ENCODE measurements at places on chromosomes 5 and 9.

GRCh38 chr5:65081071-65081470, 312.3 kb downstream of the CWC27 start:
- DNase-seq, result no peak

GRCh38 chr5:56481428-56482357, 248.6 kb upstream of the ANKRD55 start:
- DNase-seq, result no peak

GRCh38 chr5:121872856-121873255, 21.2 kb downstream of the FTMT start:
- DNase-seq, result no peak

- no peak for DNase-seq
Measured at GRCh38 chr5:151219789-151220188, 4.1 kb downstream of the CCDC69 start.

- no peak for DNase-seq
Measured at GRCh38 chr9:130779153-130779855, 55.8 kb upstream of the ABL1 start.

DNA sequence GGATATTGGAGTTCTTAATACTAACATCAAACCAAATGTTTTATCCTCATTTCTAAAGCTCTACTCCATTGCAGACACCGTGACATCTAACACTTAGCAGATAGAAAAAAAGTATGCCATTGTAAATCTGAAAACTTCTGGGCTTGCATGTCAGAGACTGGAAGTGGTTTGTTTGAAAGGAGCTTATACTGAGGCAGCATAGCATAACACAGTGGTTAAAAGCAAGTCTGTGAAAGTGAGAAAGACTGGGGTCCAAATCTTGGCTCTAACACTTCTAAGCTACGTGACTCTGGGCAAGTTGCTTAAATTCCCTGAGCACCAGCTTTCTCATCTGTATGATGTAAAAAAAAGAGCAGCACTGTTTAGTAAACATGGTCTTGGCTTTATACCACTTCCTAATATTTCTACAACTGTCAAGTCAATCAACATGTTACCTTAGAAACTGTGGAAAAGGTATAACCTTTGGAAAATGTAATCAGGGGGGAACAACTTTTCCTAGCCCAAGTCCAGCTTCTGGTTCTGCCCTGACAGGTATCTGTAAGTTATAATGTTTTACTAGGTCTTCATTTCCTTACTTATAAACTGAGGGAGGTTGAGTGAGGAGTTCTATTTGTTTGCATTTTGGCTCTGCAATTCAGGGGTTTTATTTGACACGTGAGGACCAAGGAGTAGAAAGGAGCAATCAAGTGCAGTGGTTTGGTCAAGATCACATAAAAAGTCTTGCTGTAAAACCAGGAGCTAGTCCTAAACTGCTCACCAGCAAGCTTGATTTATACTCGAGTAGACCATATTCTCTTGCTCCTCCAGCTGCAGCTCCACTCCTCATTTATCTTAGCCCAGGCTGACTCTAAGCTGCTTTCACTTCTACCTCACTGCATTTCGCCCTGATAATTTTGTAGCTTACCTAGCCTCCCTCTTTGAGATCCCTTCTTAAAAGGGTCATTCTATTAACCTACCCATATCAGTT, 541.0 kb downstream of the RAB3C start:
- no peak for DNase-seq

- no peak for DNase-seq
Measured at GRCh38 chr9:86043999-86044398, 55.4 kb downstream of the GOLM1 start.

DNA sequence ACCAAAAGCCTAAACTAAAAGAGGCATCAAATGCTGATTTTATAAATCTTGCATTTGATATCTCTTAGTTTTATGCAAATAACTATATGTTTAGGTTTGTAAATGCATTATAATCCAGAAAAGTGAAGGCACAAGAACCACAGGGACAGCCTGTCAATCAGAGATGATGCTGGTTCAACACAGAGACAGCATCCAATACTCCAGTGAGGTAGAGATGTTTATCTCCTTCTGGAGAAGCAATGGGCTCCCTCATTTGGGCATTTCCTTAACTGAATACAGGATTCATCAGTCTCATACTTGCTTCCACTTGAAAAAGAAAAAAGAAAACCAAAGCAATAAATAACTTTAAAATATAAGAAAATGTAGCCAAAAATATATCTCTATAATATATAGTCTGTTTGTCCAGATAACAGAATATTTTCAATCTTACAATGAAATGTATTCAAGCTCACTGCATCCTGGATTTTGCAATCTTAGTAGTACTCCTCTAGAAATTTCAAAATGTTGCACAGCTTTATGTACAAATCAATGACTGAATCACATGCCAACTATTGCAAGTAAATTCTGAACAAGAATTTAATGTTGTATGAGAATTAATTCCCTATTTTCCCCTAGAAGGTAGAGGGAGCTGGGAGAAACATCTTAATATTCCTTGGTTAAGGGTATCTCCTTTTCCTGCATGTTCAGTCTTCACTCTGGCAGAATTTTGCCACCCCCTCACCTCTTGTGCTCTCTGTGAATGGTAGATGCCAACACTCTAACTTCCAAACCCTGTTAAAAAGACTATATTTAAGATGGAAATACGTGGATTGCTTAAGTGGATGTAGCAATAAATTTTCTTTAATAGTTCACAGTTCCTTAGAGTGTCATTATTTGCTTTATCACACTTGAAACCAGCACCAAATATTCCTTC, 191.1 kb upstream of the GAS1 start:
- DNase-seq, result no peak

GRCh38 chr5:5492087-5492933, 69.8 kb downstream of the ICE1 start:
- DNase-seq, result no peak

DNA sequence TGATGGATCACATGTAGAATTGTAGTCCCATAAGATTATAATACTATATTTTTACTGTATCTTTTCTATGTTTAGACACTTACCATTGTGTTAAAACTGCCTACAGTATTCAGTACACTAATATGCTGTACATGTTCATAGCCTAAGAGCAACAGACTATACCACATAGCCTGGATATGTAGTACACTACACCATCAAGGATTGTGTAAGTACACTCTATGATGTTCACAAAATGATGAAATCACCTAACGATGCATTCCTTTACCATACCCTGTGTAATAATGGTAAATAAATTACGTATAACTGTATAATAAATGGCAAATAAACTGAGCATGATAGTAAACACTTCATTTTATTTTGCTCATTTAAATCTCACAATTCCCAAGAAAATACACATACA, 60.3 kb downstream of the RICTOR start:
- DNase-seq, result no peak

- DNase-seq, result no peak
Measured at GRCh38 chr5:169112016-169112415, 188.9 kb downstream of the SLIT3 start.

GRCh38 chr5:34447424-34447823, 208.7 kb upstream of the RAI14 start:
- no peak for DNase-seq

DNA sequence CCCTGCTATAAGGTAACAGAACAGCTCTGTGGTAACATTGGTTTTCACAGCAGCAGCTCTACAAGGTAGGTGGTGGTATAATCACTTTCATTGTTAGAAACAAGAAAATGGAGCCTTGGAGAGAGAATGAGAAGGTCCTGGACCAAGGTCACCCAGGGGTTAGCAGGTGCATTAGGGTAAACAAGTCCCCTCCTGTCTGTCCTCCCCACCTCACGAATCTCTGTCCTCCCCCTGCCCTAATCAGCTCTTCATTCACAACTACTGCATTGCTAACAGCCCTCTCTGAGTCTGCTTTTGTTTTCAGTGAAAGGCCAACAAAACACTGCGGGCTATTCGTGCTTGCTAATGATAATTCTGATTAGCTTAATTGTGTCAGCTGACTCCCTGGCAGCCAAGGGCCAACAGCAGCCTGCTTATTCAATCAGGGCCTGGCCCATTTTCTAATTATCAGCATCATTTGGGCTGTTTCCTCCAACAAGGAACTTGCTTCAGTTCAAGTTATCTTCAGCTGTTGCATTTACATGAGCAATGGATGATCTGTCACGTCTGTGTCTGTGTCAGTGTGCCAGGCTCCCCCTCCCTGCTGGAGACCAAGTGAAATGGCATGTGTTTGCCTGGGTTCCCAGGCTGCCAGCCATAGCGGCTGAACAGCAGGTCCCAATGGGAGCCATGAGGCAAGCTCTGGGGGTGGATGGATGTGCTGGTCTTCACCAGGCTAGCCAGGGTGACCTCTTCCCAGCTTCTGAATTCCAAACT, 56.7 kb upstream of the EQTN start:
- no peak for DNase-seq

DNA sequence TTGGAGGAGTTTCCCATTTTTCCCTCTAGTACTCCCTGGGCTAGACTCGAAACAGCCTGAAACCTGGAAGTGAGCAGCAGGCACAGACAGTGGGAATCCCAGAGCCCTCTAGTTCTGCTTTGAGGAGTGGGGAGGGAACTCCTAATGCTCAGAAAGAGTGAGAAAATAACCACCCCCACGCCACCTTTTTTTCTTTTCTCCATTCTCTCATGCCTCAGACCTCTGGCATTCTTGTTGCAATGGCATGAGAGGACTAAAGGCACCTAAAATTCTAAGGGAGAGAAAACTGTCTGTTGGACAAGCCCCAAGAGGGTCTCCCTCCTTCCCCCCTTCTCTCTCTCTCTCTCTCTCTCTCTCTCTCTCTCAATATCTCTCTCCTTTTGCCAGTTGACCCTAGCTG, 15.1 kb upstream of the IRF1 start:
- DNase-seq, result no peak

DNA sequence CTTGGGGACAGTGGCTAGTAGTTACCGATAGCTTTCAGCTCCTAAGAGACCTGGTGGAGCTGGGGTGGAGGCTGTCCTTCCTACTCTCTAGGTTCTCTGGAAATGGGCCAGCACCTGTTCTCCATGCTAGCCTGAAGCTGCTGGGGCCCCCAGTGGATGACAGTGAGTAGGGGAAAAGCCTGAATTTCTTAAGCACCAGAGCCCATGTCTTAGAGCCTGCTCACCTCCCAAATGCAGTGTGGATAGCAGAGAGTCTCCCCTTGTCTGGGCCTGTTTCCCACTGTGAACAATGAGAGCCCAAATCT, 105.8 kb downstream of the DAB2IP start:
- no peak for DNase-seq

GRCh38 chr5:154058055-154059038, 19.6 kb downstream of the MFAP3 start:
- DNase-seq, result no peak

DNA sequence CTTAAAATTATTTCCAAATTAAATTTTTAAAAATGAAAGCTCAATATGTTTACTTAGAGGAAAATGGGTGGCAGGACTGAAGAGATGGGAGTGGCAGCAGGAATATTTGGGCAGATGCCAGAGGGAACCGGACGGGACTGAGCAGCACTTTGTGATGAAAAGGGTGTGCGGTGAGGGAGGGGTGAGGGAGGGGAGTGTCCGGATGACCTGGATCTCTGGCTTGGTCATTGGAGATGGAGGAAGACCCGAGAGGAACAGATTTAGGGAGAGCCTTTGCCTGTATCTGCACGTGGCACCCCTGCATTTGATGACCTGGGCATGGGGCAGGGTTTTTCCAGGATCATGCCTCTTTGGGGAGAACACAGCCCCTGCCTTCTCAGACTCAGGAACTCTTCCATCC, 201.1 kb upstream of the MVB12B start:
- DNase-seq, result no peak

GRCh38 chr9:27261517-27262211, 35.3 kb downstream of the EQTN start:
- DNase-seq, result no peak

DNA sequence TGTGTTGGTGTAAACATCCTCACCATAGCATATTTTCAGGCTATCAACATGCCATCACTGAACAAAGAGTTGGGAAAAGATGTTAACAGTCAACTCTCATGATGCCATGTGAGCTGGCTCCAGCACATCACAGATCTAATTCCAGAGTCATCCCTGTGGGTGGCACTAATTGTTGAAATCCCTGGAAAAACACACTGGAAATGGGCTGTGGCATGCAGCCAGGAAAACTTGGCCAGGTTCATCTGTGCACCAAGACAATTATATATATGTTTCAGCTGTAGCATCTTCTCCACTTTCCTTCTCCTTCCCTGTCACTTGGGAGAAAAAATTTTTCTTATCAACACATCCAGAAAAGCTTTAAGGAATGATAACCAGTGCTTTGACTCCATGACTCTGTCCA, 313.7 kb downstream of the TRIM32 start:
- no peak for DNase-seq

GRCh38 chr9:16787724-16788123, 82.7 kb downstream of the BNC2 start:
- no peak for DNase-seq

DNA sequence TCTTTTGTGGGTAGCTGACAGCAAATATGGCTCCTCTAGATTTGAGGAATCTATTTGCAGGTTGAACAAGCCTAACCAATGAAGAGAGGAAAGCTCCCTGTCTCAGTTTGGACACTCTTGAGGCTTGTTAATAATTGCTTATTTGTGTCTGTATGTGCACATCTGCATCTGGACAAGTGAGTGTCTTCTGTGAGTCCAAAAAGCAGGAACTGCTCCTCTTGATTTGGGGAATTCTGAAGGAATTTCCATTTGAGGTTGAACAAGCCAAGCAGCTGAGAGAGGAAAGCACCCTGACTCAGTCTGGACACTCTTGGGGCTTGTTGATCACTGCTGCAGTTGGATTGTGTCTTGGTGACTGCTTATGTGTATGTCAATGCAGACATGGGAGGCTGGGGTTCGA, 211.6 kb downstream of the DTWD2 start:
- DNase-seq, result no peak

DNA sequence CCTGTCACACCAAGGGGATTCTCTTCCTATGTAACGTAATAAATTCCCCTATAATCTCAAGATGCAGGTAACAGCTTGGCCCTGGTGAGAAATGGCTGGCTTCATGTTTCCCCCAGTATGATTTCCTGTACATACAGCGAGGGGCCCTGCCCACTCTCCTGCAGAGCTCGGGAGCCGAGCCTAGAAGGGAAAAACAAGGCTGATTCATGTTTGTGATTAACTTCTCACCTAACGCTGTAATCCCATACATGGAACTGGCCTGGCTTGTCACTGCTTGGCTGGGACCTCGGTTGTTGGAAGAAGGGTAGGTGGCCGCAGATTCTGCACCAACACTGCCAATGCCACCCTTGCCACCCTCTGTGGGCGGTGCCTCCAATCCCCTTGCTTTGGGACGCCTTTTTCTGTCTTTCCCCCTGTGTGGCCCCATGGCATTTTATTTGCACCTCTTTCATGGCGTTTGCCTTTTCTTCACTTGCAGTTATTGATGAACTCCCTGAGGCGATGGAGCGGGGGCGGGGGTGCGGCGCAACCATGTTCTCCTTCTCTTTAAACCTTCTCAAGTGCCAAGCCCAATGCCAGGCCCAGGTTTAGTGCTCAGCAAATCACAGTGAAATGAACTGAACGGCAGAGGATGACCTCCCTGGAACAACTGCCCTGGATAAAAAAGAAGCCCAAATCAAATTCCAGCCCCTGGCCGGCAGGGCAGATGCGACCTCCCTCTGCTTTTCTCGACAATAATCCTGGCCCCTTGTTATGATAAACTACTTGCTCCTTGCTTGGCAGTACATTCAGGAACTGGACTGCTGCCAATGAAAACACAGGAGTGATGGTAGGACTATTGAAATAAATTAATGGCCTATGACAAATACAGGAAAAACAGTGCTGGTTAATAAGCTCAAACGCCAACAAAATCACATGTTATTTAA, 108.1 kb downstream of the TMEM174 start:
- peak; percentile 80 for DNase-seq

- no peak for DNase-seq
Measured at GRCh38 chr5:161481922-161482321, 64.6 kb downstream of the GABRB2 start.

- no peak for DNase-seq
Measured at GRCh38 chr5:74643111-74643562, 2.6 kb upstream of the ENC1 start.
